Skeletal muscle tissue (tissue), 5 donors: ENCODE measurements at places on chromosomes 4 and X. TPM values are rescaled to one million over a fixed set of nuclear protein-coding genes. Genes with fewer than 3 reads are reported as not detected.

The CABS1 gene
- not detected for total RNA-seq

The CLCN4 gene
- total RNA-seq = 15.7 TPM

The GRIA2 gene
- total RNA-seq = 3.1 TPM

The ZCCHC12 gene
- 1.0 TPM for total RNA-seq

The SAGE1 gene
- total RNA-seq = not detected

The SGCB gene
- 75.7 TPM for total RNA-seq

The PGAM4 gene
- total RNA-seq = not detected

The VCX3B gene
- not detected for total RNA-seq

The IL2 gene
- not detected for total RNA-seq
